ENCODE measurements at places on chromosomes 5 and 9.
A peak's percentile ranks its signal among the peaks of the same experiment; 100 is the strongest.

DNA sequence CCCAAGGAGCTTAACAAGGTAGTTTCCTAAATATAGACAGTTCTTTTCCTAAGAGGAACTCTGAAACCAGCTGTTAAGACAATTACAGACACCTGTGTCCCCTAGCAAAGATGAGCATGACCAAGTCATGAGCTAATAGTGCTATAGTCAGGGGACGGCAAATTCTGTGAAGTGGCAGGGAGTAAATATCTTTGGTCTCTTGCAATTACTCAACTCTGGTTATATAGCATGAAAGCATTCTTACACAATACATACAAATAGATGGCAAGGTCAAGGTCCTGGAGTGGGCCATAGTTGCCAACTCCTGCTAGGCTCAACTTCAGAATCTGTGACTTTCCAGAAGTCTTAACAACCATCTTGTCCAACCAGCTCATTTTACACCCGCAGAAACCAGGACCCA is 103.7 kb downstream of the RFK start:
- DNase-seq, result no peak

GRCh38 chr9:120668399-120668798 is 45.9 kb downstream of the MEGF9 start:
- no peak for DNase-seq

DNA sequence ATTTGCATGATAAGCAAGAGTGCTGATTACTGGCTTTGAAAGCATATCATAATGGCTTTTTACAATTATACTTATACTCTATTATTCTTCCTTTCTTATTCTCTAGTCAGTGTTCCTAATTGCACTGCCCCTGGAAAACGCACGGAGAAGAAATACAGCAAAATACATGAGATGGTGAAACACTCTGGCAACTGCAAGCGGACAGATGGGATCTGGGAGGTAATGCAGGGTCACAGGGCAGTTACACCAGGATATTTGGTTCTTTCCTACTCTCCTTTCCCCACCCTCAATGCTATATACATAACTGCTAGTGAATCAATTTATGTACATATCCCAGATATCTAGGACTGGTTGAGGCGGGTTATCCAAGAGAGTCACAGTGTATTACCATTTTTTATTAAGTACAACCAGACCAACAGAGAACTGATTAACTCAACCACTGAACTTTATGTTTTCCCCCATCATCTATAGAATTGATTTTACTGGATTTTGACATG is 423.7 kb downstream of the ZSWIM6 start:
- DNase-seq, result no peak

GRCh38 chr5:174195517-174195916 is 150.0 kb downstream of the NSG2 start:
- peak; percentile 25 for DNase-seq

DNA sequence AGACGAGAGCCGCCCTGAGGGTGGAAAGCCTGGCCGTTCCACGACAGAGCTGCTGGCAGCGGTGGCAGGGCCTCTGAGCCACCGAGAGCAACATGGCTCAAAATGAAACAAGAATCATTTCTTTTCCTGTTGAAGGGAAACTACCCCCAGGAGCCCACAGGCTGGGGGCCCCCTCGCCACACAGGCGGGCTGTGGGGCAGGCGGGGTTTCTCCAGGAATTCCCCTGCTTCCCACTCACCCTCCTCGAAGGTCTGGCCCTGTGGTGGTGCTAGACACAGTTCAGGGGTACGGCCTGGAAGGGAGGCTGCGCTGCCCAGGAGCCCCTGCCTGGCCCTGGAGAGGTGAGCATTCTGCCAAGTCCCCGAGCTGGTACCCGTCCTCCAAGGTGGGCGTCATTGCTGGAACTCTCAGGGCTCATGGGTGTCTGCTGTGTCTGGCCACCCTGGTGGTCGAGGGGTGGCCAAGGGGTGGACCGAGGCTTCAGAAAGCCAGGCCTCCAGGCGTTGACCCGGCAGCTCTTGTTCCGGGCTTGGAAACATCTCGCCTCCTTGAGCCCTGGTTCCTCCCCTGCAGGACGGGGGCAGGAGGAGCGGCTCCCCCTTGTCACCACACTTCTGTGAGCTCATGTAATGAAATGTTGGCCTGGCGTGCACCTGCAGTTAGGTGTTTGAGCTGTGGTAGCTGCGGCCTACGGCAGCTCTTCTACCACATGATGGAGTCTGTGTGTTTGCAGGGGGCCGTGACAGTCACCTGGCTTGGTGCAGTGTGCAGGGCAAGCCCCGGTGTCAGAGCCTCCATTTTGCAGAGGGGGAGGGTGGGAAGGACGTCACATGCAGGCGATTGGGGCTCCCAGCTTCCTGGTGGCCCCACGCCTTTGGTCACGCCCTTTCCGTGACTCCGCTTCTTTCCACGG is 65.3 kb downstream of the RXRA start:
- no peak for DNase-seq

DNA sequence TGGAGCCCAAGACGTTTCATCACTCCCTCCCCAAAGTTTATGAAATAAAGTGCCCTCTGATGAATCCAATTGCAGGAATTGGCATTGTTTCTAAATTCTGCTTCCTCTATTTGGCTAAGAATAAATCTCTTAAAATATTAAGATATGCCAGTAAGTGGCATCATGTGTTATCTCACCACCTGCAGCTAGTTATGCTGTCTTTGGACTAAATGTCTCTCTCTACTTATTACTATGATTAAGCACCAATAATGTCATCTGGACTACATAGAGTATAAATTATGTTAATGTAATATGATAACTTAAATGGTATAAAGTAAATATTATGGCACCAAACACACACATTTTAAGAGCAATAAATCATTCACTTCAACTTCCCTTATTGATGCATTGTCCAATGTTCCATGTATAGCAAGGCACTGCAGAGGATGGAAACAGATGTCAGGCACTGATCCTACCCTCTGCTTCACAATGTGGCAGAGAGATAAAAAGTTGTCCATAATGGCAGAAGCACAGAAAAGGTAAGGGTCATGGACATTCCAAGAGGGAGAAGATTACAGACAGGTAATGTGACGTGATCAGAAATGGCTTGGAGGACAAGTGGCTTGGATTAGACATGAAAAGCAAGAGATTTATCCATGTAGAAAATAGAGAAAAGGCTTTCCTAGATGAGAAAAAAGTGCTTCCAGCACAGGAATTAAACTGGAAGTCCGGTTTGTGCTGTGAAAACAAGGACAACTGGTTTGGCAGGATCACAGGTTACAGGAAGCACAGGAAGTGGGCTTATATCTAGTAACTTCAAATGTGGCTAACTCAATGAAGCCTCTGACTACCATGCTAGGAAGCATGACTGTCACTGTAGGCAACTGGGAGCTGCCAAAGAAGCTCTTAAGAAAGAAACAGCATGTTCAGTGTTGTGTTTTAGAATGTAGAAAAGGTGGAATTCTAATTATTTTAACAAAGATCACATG is 26.7 kb downstream of the MARCHF11 start:
- DNase-seq, result peak; percentile 8

GRCh38 chr9:128091144-128091543 is 23.1 kb downstream of the SLC25A25 start:
- no peak for DNase-seq

GRCh38 chr9:90129446-90129845 is 513.2 kb downstream of the DIRAS2 start:
- DNase-seq, result no peak

Measured in ELF-1 (cell line).